Fibroblast of villous mesenchyme (primary cell): ENCODE measurements at places on chromosomes 1 and 21.
A peak's percentile ranks its signal among the peaks of the same experiment; 100 is the strongest.

DNA sequence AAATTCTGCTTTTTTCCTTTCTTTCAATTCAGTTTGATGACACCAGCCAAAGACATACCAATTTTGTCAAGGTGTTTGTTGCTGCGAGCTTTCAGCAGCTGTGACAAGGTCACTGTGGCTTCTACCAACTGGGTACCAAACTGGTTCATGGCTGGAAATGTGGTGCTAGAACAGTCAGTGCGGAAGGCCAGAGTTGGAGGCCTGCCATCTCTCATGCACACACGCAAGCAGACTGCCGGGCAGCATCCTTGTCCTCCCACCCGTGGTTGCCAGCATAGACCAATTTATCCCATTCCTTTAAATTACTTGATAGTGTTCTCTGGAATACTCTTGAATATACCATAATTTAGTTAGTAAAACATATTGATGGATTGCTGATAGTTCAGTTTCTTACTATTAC, 79.9 kb upstream of the GPR52 start:
- no peak for DNase-seq

GRCh38 chr1:32521165-32521564, 18.1 kb upstream of the ZBTB8A start:
- no peak for DNase-seq

GRCh38 chr1:111506561-111506960, 3.1 kb upstream of the ADORA3 start:
- no peak for DNase-seq

GRCh38 chr1:185719021-185719420, 15.2 kb upstream of the HMCN1 start:
- peak; percentile 20 for DNase-seq

- DNase-seq = no peak
Measured at GRCh38 chr1:50857702-50858101, 102.4 kb downstream of the FAF1 start.

DNA sequence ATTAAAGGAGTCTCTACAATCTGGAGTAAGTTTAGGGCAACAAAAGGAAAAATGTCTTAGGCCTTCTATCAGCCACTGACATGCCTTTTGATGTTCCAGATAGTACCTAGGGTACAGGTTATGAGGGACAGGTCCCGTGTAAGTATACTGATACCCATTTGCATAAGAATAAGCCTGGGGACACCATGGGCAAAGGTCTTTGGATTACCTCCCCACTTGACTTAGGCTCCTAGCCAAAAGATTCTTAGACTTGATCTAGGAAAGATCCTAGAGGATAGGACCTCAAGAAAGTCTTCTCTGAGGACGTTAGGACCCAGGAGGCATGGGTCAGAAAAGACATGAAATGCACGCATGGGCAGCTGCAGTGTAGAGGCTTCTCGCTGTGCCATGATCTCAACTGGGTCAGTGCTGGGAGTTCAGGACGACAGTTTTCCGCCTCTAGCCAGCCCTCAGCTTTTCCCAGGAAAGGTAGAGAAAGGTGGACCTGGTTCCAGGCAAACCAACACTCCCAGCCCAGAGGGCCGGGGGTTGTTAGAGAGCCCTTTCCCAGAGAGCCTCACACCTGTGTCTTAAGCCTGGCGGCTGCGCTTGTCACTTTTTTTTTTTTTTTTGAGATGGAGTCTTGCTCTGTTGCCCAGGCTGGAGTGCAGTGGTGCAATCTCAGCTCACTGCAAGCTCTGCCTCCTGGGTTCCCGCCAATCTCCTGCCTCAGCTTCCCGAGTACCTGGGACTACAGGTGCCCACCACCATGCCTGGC, 26.6 kb downstream of the MSTO1 start:
- DNase-seq = no peak

DNA sequence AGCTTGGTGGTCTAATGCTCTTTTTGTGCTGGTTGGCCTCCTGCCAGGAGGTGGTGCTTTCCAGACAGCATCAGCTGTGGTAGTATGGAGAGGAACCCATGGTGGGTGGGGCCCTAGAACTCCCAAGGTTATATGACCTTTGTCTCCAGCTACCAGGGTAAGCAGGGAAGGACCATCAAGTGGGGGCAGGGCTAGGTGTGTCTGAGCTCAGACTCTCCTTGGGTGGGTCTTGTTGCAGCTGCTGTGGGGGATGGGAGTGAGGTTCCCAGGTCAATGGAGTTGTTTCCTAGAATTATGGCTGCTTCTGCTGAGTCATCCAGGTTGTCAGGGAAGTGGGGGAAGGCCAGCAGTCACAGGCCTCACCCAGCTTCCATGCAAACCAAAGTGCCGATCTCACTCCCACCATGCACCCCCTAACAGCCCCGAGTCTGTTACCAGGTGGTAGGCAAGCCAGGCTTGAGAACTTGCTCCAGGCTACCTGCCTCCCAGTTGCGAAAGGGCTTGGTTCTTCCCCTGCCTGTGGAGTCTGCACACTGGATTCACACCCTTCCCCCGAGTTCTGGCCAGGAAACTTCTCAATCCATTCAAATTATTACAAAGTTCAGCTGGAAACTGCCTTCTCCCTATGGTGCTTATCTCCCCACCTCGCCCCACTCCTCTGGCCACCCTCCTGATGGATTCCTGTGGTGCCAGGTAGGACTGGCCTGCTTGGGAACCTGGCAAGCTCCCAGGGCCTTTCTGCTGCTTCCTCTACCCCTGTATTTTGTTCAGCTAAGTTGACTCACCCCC, 37.8 kb downstream of the DRAM2 start:
- DNase-seq = no peak

GRCh38 chr1:248688527-248689298, 13.9 kb downstream of the OR14I1 start:
- no peak for DNase-seq

GRCh38 chr1:226661965-226662364, 77.1 kb downstream of the ITPKB start:
- DNase-seq = peak; percentile 45

DNA sequence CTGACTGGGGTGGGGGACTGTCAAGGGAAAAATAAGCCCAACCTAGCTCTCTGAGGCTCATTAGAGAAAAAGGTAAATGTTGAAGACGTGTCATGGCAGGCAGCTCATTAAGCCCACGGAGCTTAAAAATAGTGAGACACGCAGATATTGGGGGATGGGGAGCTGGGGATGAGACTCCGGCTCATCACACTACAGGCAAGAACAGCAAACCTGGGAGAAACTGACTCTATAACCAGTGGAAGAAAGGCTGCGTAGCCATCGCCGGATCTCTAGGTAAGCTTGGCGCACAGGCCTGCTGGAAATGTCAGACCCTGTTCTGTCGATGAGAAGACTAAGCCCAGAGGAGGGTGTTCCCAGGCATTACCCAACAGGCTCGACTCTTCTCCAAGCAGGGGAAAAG, 78.0 kb downstream of the SYT2 start:
- DNase-seq = no peak

GRCh38 chr21:17469727-17470126, 43.1 kb upstream of the CXADR start:
- DNase-seq = no peak

DNA sequence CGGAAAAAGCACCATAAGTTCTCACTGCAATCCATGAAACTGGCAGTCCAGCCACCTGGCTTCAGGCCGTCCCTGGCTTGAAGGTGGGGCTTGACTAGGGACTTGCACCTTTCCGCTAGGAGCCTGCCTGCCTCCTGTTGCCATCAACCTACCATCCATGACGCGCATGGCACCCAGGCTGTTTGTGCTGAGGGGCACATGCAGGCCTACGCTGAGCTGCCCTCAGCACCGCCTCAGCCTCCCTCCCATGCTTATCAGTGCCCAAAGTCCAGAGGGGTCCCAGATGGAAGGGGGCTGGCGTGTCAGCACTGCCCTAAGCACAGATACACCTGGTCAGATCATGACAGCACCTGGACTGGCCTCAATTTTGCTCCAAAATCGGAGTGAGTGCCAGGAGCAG, 190.2 kb upstream of the LYPLAL1 start:
- DNase-seq = no peak

GRCh38 chr1:242872521-242872920, 348.0 kb upstream of the PLD5 start:
- DNase-seq = no peak

GRCh38 chr1:31248276-31248675, 8.6 kb upstream of the NKAIN1 start:
- DNase-seq = no peak

DNA sequence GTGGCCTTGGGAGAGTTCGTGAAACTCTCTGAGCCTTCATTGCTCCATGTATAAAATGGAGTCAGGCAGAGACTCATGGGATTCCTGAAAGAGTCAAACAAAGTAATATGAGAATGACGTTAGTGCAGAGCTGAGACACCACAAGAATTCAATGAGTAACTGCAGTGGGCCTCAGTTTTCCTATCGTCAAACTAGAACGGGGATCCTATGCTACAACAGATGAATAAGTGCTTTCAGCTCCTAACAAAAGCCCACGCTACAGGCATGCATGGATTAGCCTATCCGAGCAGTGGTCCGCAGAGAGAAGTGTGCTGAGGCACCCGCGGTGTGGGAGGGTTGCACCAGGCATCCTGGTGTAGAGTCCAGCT, 124.7 kb downstream of the SYF2 start:
- DNase-seq = no peak

- no peak for DNase-seq
Measured at GRCh38 chr1:225250432-225250831, 177.4 kb downstream of the LBR start.

- no peak for DNase-seq
Measured at GRCh38 chr1:177311111-177311510, 140.4 kb downstream of the BRINP2 start.

DNA sequence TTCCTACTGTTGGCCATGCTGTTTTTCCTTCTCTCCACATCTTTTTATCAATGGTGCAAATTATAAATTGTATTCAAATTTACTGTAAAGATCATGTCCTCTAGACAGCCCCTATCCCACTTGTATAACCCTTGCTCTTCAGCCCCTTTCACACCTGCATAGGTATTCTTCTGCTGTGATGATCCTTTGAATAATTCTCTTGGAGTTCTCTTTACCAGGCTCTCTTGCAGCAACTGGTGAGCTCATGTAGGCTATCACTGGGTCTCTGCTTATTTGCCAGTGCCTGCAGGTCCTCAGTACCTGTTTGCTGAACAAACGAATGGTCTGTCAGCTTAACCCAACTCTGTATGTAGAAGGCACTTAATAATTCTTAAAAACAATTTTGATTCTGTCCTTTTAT, 8.2 kb downstream of the PTPRC start:
- no peak for DNase-seq

GRCh38 chr21:40587736-40588346, 259.1 kb downstream of the DSCAM start:
- DNase-seq = no peak

- peak; percentile 83 for DNase-seq
Measured at GRCh38 chr1:33392639-33393038, 38.3 kb downstream of the PHC2 start.

GRCh38 chr1:59295618-59296017, 1.3 kb upstream of the FGGY start:
- no peak for DNase-seq

GRCh38 chr21:27759820-27760219, 792.9 kb upstream of the ADAMTS5 start:
- no peak for DNase-seq

DNA sequence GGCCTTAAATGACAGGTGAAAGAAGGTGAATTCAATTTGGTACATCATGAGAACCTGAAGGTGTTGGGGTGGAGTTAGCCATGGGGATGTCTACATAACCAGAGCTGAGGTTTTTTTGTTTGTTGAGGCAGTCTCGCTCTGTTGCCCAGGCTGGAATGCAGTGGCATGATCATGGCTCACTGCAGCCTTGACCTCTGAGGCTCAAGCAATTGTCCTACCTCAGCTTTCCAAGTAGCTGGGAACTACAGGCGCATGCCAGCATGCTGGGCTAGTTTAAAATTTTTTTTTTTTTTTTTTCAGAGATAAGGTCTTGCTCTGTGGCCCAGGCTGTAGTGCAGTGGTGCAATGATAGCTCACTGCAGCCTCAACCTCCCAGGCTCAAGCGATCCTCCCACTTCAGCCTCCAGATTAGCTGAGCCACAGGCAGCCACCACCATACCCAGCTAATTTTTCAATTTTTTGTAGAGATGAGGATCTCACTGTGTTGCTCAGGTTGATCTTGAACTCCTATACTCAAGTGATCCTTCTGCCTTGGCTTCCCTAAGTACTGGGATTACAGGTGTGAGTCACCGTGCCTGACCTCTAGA, 1.9 kb upstream of the MPZ start:
- DNase-seq = no peak

DNA sequence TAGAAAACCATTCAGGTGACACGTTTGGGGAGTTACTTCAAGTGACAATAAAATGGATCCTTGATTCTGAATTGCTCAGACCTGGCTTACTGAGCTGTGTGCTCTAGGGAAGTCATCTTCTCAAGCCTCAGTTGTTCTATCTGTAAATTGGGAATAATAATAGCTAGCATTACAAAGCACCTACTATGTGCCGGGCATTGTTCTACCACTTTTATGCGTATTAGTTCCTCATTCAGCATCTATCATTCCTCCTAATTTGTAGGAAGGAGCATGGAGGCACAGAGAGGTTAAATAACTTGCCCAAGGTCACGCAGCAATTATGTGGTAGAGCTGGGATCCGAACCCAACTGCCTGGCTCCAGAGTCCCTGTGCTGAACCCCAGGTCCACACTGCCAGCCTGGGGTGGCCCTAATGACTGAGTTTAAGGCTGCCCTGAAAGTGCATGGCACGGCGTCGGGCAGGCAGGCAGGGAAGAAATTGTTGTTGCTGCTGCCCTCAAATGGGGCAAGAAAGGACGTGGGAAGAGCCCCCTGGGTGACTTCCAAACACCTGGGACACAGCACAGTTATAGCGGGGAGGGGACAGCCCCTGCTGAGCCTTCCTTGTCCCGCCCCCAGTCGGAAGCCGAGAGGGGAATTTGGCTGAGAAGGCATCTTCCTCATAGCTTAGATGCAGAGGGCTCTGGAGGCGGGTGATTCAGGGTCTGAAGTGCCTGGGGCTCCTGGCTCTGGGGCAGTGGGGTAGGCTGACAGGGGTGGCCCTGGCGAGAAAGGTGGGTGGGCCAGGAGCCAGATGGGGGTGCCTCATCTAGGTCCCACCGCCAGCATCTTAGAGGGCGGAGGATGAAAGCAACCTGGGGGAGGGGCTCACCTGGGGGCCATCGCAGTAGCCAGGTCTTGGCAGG, 86.5 kb upstream of the IFFO2 start:
- no peak for DNase-seq

GRCh38 chr21:42219606-42220137, 732 bp downstream of the ABCG1 start:
- DNase-seq = no peak
